ENCODE measurements at places on chromosomes 7 and 10.
A peak's percentile ranks its signal among the peaks of the same experiment; 100 is the strongest.

- no peak for DNase-seq
These were observed 40.7 kb upstream of the LEP start for GRCh38 chr7:128200376-128200775.

DNA sequence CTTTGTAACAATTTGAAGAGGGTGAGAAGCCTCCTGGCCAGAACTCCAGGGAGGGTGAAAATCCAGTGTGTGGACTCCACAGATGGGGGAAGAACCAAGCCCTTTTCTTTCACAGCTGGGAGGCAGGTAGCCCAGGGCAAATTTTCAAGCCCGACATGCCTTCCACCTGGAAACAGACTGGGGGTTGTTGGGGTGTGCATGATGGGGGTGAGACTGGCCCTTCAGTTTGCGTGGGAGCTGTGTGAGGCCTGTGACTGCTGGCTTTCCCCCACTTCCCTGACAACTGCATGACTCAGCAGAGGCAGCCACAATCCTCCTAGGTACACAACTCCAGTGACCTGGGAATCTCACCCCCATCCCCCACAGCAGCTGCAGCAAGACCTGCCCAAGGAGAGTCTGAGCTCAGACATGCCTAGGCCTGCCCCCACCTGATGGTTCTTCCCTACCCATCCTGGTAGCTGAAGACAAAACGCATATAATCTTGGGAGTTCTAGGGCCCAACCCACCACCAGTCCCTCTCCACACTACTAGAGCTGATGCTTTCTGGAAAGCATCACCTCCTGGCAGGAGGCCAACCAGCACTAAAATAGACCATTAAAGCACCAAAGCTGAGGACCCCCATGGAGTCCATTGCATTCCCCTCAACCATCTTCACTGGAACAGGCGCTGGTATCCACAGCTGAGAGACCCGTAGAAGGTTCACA, 445.4 kb downstream of the TFEC start:
- peak; percentile 11 for DNase-seq

DNA sequence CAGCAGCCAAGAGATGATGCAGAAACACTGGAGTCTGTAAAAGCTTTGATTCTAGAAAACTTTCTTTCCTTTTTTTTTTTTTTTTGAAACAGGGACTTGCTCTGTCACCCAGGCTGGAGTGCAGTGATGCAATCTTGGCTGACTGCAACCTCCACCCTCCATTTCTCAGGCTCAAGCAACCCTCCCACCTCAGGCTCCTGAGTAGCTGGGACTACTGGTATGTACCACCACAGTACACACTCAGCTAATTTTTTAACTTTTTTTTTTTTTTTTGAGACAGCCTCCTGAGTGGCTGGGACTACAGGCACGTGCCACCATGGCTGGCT, 17.0 kb upstream of the BAG3 start:
- no peak for DNase-seq

- peak; percentile 36 for DNase-seq
These were observed 444.6 kb downstream of the SUGCT start for GRCh38 chr7:40579401-40579800.

DNA sequence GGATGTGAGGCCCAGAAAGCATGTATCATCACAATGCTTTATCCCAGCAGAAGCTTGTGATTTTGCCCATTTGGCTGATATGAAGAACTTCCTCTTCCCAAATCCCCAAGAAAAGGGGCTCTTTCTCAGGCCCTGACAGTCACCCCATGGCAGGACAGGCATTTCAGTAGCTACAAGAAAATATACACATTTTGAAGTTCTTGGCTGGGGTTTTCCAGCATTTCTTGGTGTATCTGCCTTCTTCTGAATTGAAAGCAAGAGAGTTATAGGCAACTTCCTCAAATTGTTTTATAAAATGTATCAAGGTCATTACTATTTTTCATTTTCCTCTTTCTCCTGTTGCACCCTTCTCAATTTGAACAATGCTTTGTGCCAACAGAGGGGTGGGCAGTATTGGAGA, 63.3 kb upstream of the PDLIM1 start:
- no peak for DNase-seq

DNA sequence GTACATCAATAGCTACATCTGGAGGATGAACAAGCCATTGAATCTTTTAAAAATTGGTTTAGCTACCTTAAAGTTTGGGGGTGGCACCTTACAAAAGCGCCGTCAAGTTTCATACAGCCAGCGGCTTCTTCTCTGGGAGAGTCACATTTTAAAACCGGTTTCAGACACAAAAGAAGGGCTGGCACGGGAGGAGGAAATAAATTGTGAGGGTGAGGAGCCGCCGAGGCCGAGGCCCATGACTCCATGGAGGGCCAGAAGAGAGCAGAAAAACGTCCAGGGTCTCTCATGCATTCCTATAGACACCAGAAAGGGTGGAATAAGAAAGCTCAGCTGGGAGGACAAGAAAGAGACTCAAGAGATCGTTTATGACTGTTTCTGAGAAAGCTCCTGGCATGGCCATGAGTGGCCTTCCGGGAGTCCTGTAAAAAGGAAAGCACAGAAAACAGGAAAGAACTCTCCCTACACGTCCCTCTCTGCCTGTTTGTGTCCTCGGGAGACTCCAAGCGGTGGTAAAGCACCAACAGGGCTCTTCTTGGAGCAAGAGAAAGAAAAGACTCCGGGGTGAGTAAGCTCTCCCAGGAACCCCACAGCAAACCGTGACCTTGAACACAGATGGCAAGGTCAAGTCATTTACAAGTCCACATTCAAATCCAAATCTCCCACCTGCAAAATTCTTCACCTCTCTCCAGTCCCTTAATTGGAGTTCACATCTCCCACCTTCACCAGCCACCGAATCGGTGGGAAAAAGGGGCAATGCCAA, 1.8 kb downstream of the FRAT2 start:
- peak; percentile 83 for DNase-seq

GRCh38 chr7:158390460-158390859, 197.2 kb downstream of the PTPRN2 start:
- DNase-seq, result no peak

DNA sequence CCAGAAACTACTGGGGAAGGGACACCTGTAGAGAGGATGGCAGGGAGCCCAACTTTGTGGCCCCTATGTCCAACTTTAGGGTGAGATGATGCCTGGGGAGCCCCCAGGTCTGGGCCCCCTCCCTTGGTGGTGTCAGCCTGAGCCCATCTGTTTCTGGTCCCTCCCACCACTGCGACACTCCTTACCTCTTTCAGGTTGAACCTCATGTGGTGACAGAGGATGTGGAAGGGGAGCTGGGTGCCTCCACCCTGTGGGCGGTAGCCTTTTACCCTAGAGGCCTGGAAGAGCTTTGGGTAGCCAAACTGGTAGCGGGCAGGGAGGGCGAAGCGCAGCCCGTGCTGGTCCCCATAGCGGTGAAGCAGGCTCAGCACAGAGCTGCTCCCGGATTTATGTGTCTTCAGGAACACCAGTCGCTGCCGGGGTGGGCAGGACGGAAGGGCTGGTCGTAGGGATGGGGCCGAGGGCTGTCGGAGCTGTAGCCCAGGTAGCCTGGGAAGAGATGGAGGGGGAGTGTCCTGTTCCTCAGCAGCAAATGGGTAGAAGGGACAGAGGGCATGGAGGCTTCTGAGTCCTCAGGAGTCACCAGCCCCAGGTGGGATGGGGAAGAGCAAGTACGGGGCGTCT, 2.0 kb downstream of the GAL3ST4 start:
- no peak for DNase-seq

GRCh38 chr10:72167118-72167517, 48.7 kb upstream of the ANAPC16 start:
- DNase-seq, result no peak

GRCh38 chr7:102107474-102108104, 179.1 kb upstream of the SH2B2 start:
- DNase-seq, result no peak

Data from astrocyte of the spinal cord (primary cell).